ENCODE measurements at places on chromosomes 3 and 15.

DNA sequence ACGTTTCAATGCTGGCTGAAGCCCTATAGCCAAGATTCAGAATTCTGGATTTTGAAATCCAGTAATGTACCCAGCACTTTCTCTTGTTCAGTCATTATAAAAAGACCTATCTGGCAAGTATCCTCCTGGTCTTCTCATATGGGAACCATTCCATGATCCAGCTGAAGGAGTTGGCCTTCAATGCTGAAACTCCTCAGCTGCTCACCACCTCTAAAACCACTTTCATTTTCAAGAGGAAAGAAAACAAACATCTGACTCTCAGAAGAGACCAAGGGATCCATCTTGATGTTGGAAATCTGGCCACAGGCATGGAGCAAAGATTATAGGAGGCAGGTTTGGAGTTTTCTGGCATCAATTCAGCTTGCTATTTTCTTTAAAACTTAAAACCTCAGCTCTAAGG is 235.4 kb downstream of the FMN1 start:
- peak; percentile 31 for DNase-seq

DNA sequence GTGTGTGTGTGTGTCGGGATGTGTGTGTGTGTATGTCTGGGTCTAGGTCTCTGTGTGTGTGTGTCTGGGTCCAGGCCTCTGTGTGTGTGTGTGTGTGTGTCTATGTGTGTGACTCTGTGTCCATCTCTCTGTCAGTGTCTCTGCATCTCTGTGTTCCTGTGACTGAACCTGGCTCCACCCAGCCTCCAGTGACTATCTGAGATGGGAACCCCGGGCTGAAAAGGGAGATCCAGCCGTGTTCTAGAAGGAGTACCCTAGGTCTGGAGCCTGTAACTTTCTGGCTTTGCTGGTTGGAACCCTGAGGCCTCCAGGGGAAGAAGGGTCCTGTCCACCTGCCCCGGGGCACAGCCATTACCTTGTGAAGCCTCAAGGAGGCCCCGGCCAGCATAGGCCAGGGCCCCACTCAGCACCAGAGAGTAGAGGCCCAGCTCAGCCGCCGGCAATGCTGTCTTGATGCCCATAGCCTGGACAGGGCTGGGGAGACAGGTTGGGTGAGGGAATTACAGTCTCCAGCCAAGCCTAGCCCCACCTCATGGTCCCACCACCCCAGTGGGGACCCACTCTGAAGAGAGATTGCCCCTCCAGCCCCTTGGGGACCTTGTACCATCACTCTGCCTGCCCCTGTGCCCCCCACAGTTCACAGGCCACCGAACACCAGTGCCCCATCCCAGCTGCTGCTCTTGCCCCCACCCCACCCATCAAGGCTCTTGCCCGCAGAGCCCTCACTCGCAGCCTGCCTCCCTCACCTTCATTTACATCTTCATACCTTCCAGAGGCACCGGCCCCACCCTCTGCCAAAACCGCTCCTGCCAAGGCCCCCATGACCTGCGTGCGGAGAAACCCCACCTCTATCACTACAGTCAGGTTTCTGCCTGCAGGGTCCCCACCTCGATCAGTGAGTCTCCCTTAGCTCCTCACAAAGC is 2.0 kb downstream of the HHATL start:
- no peak for DNase-seq

DNA sequence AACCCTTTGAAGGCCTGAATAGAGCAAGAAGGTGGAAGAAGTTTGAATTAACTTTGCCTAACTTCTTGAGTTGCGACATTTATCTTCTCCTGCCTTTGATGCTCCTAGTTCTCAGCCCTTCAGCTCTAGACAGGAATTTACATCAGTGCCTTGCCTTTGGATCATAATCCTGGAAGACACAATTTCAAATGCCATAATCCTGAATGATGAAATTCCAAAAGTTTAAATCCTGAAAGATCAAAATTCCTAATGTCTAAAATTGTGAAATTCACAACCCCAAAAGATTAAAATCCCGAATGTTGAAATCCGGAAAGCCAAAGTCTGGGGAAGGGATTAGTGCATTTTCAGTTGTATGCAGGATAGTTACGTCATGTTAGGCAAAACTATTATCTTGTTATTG is 166.6 kb upstream of the PDZRN3 start:
- DNase-seq = no peak

- no peak for DNase-seq
Observed at GRCh38 chr15:29656636-29657475, 165.4 kb downstream of the TJP1 start.

GRCh38 chr15:64092864-64093626 is 593 bp downstream of the CIAO2A start:
- DNase-seq = peak; percentile 56

DNA sequence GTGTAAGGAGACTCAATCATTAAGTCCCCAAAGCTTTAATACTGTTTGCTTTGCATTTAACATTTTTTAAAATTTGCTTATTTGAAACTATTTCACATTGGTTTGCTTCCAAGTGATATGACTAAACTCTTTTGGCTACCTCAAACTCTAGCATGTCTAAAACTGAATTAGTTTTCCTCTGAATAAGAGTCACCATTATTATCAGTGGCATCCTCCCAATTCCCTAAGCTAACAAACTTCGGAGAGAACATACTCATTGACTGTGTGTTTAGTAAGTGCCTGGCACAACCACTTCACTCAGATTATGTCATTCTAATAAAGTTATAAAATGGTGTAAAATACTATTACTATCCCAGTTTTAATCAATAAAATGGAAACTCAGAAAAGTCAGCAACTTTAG is 21.9 kb downstream of the ATOSA start:
- DNase-seq = no peak

GRCh38 chr15:45784656-45785055 is 149.8 kb downstream of the SQOR start:
- DNase-seq = no peak

DNA sequence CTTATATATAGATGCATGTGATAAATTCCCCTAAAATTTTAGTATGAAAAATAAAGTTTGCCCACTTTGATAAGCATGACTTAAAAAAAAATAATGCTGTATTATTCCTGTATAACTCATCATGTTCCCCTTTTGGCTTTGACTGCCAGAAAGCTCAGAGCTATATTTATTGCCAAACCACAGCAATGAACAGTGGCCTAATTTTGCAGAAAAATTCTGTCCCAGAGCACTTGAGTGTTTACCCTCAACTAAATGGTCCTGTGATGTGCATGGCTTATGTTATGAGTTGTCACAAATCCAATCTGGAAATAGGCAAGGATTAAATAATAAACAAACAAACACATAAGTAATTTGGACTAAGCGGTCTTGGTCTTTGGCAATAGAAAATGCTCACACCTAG is 276.7 kb downstream of the SLC9A9 start:
- DNase-seq = no peak

GRCh38 chr3:34140616-34141015 is 342.2 kb downstream of the PDCD6IP start:
- no peak for DNase-seq

GRCh38 chr15:65791335-65792137 is 557 bp downstream of the DENND4A start:
- DNase-seq = peak; percentile 86

DNA sequence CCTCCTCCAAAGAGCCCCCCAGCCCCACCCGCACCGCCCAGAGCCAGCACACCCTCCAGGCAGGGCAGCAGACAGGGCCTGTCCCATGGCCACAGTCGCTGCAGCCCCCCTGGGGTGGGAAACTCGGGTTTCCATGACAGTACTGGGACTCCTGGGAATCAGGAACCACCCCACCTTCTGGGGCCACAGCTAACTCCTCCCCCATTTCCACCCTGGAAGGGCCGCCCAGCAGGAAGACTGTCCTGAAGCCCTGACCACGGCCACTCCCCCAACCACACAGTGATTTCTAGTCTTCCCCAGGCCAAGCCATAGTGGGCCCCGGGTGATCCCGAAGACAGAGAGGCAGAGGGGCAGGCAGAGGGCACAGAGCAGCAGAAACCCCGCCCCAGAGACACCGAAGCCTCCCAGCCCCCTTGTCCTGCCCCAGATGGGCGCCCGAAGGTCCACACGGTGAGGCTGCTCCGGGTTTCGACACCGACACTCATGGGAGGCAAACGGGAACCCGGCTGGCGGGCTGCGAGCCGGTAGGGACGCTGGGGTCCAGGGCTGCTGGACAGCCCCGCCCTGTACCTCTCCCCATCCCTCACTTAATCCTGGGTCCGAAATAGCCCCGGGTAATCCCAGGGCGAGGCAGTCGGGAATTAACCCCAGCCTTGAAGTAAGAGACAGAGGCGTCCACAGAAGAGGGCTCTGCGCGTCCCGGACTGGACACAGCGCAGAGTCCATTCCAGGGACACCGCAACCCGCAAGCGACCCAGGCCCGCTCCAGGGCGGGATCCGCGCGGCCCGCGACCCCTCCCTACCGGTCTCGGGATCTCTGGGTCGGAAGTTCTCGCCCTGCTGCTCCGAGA is 138.4 kb downstream of the NUP210 start:
- no peak for DNase-seq

DNA sequence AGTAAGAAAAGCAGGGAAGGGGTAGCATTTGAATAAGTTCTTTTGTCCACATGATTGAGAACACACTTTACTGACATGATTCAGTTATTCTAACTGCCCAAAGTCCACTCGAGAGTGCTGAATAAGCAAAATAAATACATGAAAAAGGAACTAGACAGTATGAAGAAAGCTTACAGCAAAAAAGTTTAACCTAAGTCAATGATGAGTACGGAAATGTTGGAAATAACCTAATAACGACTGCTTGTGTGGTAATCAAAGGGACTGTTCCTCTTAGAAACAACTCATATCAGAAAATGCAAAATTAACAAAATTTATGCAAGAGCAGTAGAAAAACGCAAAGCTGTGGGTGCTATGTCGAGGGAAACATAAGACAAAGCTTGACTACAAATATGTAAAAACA is 36.6 kb downstream of the DMXL2 start:
- DNase-seq = peak; percentile 2

DNA sequence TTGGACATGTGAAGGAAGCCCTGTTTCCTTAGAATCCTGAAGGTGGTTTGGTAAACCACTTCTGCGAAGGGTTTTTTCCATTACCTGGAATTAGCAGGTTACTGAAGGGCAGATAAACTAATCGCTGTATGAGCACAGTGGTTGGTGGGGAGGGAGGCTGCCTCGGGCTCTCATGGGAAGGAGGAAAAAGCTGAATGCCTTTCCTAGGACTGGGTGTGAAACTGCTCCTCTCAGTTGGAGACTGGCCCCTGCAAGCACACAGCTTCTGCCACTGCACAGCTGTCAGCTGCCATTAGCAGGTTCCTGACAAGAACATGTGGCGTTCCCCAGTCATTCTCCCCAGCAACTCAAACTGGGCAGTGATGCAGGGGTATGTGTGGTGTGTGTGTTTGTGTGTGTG is 376.3 kb downstream of the GAP43 start:
- DNase-seq = peak; percentile 66

DNA sequence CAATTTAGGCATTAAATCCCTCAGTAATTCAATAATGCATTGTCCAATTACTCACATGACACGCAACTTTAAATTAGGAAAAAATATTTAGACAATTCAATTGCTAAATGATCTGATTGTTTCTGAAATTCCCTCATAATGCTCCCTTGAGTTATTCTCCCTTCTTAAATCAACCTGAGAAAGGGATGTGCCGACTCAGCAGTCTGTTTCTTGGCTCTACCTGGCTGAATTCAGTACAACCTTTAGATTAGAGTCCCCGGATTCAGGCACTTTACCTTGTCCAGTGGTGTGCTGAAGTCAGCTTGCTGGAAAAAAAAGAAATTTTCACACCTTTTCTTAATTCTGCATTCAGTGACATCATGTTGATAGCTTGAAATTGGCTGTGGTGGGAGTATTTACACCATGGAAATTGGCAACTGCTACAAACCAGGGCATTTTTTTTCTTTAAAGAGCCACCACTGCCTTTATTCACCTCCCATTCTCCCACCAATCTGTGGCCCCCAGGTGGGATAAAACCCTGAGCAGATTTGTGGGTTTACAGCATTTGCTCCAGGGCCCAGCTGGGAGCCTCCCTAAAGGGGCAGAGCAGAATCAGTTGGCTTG is 20.9 kb upstream of the LOXL1 start:
- no peak for DNase-seq

DNA sequence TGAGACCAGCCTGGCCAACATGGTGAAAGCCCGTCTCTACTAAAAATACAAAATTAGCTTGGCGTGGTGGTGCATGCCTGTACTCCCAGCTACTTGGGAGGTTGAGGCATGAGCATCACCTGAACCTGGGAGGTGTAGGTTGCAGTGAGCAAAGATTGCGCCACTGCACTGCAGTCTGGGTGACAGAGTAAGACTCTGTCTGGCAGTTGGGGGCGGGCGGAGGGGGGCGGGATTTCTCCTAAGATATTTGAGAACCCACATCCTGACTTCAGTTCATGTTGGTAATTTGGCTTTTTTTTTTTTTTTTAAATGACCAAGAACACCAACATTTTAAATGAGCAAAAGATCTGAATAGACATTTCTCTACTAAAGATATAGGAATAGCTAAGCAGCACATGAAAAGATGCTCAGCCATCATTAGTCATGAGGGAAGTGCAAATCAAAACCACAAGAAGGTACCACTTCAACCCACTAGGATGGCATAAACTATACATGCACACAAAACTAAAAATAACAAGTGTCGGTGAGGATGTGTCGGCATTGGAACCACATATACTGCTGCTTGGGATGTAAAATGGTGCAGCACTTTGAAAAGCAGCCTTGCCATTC is 75.6 kb upstream of the LMOD3 start:
- no peak for DNase-seq

- no peak for DNase-seq
Observed at GRCh38 chr15:85045615-85046014, 64.0 kb downstream of the PDE8A start.

DNA sequence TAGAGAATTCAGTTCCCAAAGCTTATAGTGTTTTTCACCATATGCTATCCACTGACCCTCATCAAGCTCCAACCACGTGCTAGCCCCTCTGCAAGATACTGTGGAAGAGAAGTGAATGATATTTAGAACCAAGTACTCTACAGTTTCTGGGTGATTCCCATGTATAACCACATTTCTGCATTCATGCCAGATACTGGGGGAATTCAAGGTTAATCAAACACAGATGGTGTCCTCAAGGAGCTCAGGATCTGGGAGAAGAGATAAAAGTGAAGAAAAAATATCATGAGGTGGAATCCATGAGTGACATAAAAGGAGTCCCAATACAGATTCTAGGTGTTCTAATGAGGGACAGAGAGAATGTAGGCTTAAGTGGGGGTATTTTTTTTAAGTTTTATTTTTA is 195.8 kb downstream of the FHIT start:
- no peak for DNase-seq

DNA sequence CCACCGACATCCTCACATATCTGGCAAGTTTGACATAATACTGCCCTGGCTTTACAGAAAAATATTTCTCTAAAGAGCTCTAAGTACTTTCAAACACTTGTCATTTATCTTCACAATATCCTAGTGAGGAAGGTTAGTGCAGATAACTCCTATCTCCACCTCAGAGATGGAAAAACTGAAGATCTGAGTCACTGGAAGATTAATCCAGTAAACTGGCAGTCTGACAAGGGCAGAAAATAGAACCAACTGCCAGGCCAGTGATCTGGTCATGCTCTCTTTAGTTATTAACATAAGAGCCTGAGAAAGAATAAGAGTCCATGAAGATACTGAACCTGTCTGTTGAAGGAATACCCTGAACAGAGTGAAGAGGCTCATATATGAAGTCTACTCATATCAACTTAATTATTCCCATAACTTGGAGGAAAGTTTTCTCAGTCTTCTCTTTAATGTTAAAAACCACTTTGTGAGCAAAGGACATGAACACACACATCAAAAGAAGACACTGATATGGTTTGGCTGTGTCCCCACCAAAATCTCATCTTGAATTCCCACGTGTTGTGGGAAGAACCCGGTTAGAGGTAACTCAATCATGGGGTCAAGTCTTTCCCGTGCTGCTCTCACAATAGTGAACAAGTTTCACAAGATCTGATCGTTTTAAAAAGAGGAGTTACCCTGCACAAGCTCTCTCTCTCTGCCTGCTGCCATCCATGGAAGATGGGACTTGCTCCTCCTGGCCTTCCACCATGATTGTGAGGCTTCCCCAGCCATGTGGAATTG is 61.4 kb downstream of the GOLIM4 start:
- peak; percentile 65 for DNase-seq

Data from tongue (tissue), 3 donors.